ENCODE measurements at places on chromosomes 7 and 10. TPM values are rescaled to one million over a fixed set of nuclear protein-coding genes. Genes with fewer than 3 reads are reported as not detected.

GRCh38 chr7:142152076-142152475 lies 40.6 kb downstream of the MGAM2 start:
- no peak overlapping the region for H3K4me3 ChIP-seq
- no peaks in the 10 kb centered on the region for H3K36me3 ChIP-seq
- H3K27ac ChIP-seq = no peak overlapping the region

DNA sequence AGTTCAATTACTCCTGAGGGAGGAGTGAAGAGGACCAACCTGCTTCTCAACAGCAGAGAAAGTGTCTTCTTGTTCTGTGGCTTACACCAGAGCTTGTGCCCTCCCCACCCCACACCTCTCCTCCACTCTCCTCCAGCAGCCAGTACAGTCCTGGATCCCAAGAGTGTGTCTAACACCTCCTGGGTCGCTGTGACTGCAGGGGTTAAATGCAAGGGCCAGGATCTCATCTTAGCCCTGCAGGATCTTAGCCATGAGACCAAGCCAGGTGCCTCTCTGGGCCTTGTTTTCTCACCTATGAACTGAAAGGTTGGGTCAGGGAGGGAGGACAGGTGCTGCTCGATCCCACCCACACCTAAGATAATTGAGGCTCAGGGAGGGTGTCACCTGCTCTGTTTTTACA lies 34.5 kb upstream of the MSRB2 start:
- no peak overlapping the region for H3K27ac ChIP-seq
- peaks cover 2% of the 10 kb centered on the region for H3K27me3 ChIP-seq
- no peak overlapping the region for H3K4me3 ChIP-seq
- no peaks in the 10 kb centered on the region for H3K36me3 ChIP-seq
- DNase-seq = no peak
- no peaks in the 10 kb centered on the region for H3K4me1 ChIP-seq

GRCh38 chr7:31864646-31865045 lies 177.6 kb downstream of the PPP1R17 start:
- no peaks in the 10 kb centered on the region for H3K36me3 ChIP-seq
- no peaks in the 10 kb centered on the region for H3K27me3 ChIP-seq
- no peaks in the 10 kb centered on the region for H3K4me1 ChIP-seq
- no peak overlapping the region for H3K27ac ChIP-seq

DNA sequence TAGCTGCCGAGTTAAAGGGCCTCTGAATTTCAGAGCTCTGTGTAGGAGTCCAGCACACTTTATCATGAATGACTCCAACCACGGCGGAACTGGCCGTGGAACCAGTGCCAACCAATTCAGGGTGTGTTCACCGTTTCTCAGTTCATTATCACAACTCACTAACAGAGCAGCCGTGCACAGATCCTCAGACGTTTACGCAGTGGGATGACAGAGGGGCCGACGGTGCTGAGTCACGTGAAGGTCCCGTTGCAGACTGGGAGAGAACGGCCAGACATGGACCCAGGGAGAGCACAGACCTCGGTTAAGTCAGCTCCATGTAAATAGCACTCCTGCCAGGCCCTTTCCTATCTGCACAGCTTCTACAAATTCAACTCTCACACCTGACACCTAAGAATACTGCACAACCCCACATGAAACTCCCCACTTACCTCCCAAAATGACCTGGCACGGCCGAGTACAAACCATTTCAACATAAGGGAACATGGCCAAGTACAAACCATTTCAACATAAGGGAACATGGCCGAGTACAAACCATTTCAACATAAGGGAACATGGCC lies 95.5 kb downstream of the DIP2C start:
- H3K36me3 ChIP-seq = no peaks in the 10 kb centered on the region
- no peaks in the 10 kb centered on the region for H3K27me3 ChIP-seq
- no peak overlapping the region for H3K4me3 ChIP-seq

DNA sequence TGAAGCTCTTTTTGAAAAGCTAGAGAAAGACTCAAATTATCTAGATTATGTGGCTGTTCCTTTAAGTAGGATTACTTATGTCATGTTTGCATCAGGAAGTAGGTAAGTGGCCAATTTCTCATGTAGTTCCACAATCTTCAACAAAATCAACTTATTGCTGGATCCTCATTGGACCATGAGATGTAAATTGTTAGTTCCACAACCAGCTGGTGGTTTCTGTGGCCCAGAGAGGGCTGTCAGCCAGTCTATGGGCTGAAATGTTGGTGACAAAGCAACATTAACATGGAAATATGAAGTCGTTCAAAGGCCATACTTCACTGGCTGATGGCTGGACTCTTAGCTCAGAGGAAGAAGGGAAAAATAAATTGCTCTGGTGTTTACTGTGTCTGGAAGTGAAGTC lies 157.9 kb downstream of the PLXDC2 start:
- no peaks in the 10 kb centered on the region for H3K4me1 ChIP-seq
- no peak overlapping the region for H3K27ac ChIP-seq
- H3K27me3 ChIP-seq = no peaks in the 10 kb centered on the region
- no peaks in the 10 kb centered on the region for H3K36me3 ChIP-seq
- no peak for DNase-seq

TCAF2 gene
- 1.9 TPM for polyA plus RNA-seq

Data from fibroblast of lung (primary cell).